DMS79 (cell line): ENCODE measurements at places on chromosomes 2 and 18.

DNA sequence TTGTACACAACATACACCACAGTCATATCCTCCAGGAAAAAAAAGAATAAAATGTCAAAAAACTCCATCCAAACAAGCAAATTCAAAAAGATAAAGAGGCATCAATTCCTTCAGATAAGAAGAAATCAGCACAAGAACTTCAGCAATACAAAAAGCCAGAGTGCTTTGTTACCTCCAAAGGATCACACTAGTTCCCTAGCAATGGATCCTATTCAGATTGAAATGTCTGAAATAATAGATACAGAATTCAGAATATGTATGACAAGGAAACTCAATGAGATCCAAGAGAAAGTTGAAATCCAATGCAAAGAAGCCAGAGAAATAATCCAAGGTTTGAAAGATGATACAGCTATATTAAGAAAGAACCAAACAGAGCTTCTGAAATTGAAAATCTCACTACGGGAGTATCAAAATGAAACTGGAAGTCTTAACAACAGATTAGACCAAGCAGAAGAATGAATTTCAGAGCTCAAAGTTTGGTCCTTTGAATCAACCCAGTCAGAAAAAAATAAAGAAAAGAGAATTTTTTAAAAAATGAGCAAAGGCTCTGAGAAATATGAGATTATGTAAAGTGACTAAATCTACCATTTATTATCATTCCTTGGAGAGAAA, 80.6 kb downstream of the TRABD2A start:
- DNase-seq = no peak

- no peak for DNase-seq
Observed at GRCh38 chr18:22113144-22113844, 56.1 kb upstream of the GATA6 start.

DNA sequence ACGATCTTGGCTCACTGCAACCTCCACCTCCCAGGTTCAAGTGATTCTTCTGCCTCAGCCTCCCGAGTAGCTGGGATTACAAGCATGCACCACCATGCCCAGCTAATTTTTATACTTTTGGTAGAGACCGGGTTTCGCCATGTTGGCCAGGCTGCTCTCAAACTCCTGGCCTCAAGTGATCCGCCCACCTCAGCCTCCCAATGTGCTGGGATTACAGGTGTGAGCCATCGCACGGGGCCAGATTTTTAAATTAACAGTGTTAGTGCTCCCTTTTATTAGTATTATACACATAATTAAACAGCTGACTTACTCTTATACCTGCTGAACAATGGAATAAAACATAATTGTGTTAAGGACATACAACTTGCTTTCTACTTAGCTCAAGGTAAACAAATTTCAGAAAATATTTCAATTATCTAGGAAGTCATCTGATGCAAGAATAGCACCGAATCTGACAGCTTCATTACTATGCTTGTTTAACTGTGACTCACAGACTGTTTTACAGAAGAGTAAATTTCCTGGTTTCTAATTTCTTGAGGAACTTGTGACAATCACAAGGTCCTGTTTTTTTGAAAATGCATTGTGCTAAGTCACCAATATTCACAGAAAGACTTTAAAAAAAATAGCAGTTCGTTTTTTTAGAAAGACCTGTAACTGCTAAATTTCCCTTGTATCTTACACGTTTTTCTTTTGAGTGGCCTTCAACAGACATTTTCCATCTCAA, 51.2 kb downstream of the SPIRE1 start:
- DNase-seq = no peak

GRCh38 chr2:237451643-237452469, 35.2 kb upstream of the MLPH start:
- no peak for DNase-seq

DNA sequence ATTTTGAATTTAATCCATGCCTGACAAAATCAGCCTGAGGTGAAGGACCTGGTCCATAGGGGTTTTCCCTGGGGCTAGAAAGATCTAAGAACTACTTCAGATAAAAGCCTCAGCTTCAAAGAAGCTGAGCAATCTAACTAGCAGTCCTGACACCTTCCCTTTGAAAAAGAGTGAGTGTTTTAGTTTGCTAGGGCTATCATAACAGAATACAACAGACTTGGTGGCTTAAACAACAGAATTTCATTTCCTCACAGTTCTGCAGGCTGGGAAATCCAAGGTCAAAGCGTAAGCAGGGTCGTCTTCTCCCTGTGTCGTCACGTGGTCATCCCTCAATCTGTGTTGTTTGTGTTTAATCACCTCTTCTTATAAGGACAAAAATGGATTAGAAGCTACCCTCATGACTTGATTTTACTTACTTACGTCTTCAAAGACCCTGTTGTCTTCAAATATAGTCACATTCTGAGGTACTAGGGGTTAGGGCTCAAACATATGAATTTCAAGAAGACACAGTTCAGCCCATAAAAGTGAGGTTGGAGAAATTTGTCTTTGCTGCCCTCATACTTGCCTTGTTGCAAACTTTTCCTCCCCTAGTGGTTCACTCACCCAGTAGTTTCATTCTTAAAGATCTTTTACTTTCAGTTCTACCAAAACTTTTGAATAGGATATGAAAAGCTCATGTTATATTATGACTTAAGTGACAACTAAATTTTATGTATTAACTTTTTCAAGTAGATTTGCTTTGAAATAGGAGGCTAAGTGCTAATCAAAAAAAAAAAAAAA, 673.8 kb downstream of the ARHGAP15 start:
- no peak for DNase-seq

DNA sequence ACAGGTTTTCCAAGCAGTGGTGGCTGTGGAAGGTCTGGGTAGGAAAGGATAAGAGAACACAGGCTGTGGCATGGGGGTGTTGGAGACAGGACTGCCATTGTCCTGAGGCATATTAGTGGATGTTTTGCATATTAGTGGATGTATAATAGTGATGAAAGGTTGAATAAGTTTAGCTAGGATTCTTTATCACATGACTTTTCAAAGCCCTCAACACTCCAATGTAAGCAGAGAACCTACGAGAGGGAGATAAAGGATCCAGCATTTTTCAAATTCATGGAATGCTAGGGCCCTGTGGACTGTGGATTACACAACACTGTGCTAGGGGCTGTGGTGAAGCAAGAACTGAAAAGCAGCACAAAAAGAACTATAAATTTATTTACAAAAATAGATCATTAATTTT, 63.2 kb downstream of the POLE4 start:
- no peak for DNase-seq

DNA sequence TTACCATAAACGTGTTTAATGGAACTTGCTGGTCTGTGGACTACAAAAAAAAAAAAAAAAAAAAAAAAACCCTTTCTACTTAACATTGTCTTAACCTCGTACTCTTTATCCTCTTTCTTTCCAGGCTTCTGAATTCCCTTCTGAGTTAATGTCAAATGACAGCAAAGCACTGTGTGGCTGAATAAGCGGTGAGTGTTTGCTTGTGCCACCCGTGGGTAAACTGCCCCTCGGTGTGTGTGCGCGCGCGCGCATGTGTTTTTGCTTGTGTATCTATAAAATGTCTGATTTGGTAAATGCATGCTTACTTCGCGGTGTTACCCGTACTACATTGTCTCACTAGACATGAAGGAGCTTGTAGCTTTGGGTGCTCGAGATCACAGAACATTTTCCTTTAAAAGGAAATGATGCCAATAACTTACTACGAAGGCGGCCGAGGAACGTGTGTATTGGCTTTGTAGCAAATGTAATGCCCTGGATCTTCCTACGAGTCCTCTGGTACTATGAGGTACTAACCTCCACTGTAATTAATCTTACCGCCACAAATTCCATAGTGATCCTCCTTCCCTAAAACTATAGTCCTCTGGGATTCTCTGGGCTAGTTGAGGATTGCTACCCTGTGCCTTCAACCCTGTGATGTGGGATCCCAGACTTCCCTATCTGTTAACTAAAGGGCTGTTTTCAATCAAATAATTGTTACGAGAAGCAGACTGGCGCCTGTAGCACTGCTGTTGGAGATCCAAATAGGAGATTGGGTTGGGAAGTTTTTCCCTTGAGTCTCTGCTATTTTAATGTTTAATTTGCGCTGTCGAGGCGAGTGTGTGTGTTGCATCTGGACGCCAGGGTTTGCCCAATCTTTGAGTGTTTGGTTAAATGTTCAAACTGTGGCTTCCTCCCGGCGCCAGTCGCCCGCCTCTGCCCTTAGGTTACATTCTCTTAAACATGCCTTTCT, 1.1 kb downstream of the ID2 start:
- DNase-seq = peak; percentile 14

- no peak for DNase-seq
Observed at GRCh38 chr18:77651441-77651840, 401.8 kb downstream of the GALR1 start.

- no peak for DNase-seq
Observed at GRCh38 chr2:45134726-45135125, 125.5 kb upstream of the SIX2 start.

GRCh38 chr2:191222507-191222906, 22.7 kb upstream of the MYO1B start:
- DNase-seq = no peak

- DNase-seq = no peak
Observed at GRCh38 chr2:44130441-44130840, 38.2 kb upstream of the PPM1B start.

DNA sequence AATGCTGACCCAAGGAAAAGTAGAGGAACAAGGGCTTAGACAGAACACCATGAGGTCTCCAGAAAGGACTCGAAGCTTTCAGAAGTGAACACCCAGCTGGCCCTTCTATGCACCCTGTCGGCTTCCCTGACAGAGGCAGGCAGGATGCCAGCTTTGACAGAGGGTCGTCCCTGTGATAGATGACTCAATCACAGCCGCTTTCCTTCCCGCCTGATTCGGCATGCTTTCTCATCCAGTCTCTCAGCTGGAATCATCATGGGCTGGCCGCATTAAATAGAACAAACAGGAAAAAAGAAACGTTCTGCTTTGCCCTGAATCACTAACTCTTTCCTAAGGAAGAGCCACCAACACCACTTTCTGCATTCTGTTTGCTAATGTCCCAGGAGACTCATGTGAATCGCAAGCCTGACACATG, 140.3 kb upstream of the RAB12 start:
- DNase-seq = no peak

DNA sequence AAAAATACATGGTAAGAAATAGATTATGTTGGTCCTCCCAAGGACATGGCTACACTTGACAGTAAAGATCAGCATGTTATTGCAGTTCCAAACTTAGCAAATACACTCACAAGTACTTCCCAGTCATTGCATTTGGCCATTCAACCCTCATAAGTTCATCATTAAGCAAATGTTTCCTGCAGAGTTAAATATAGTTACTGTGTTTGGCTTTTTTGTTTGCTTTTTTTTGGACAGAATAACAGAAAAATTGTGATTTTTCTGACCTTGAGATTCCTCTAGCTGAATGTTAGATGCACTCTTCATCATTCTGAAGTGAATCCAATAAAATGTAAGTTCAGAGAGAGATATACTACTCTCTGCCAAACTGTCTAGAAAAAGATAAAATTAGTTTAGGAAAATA, 295.3 kb downstream of the GPD2 start:
- no peak for DNase-seq

DNA sequence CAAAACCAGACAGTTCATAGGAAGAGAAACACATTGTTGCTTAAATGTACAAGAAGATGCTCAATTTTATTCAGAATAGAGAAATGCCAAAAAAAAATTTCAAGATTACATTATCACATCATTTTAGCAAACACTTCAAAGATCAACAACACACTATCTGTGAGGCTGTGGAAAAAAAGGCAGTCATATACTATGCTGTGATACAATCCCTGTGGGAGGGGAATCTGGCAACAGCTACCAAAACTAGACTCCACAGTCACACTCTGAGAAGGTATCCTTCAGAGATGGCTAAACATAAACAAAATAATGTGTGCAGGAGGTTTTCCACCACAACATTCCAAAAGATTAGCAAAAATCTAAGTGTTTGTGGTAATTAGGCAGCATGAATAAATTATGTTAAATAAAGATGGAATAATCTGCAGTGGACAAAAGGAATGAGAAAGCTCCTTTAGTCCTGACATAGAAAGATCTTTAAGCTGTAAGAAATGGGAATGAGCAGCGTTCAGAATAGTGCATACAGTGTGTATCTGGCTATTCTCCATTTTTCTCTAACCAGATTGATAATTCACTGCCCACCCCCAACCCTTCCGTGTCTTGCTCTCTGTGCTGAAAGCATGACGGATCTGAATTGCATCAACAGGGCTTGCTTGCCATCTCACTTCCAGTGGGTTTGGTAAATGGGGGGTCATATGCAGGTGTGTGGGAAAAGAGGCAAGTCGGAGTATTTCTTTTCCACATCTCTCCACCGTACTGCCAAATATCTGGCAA, 329.6 kb downstream of the MBD2 start:
- no peak for DNase-seq
